Activated CD4-positive, CD25-positive, alpha-beta regulatory T cell (primary cell): ENCODE measurements at places on chromosomes 1 and 21.

GRCh38 chr1:54577612-54578011, 29.6 kb downstream of the ACOT11 start:
- DNase-seq: no peak

- no peak for DNase-seq
Observed at GRCh38 chr21:41839387-41840000, 39.6 kb downstream of the PRDM15 start.

DNA sequence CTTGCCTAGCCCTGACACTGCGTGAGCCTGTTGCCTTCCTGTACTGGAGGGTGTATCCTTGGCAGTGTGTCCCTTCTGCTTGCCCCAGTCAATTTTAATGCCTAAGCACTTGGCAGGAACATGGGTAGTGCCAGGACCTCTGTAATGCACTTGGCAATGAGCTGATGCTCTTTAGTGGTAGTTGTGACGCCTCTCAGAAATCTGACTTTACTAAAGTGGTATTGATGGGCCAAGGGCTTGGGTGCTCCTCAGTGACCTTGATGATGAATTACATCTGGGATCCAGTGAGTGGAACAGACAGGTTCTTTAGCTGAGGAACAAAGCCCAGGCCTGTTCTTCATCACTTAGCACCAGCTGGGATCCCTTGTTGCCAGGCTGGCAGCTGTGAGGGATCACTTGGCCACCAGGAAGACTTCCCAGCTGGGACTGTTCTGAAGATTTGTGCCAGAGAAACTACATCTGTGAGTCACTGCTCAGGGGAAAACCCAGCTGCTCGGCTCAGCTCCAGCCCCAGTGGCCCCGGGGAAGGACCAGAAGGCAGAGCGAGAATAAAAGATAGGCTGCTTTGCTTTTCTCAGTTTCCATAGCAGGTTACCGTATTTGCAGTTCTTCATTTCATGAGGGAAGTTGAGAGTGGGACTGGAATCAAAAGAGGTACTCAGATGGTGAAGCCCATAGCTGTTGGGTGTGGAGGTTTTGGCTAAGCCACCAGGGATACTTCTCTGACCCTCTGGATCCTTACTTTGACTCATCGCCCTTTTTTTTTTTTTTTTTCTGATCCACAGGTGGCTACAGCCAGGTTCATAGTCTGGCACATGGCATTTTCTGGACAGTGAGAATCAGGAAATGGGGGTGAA, 28.5 kb upstream of the KCNA2 start:
- peak; percentile 16 for DNase-seq

DNA sequence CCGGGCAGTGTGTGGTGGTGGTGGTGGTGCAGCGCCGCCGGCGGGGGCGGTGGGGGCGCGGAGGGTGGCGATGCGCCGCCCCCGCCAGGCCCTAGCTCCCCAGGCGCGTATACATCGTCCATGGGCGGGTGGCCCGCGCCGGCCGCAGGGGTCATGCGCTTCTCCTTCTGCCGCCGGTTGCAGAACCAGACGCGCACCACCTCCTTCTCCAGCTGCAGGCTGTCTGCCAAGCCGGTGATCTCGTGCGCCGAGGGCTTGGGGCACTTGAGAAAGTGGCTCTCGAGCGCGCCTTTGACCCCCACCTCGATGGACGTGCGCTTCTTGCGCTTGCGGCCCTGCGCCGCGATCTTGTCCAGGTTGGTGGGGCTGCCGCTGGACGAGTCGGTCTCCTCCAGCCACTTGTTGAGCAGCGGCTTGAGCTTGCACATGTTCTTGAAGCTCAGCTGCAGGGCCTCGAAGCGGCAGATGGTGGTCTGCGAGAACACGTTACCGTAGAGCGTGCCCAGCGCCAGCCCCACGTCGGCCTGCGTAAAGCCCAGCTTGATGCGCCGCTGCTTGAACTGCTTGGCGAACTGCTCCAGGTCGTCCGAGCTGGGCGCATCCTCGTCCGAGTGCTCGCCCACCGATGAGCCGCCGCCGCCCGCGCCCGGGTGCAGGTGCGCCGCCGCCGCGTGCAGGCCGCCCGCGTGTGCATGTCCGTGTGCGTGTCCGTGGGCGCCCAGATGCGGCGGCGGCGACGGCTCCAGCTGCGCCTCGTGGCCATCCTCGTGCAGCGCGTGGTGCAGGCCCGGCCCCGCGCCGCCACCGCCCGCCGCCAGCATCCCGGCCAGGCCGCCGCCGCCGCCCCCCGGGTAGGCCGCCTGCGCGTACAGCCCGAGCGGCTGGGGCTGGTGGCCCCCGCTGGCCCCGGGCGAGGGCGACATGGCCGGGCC, 926 bp downstream of the POU3F1 start:
- no peak for DNase-seq

DNA sequence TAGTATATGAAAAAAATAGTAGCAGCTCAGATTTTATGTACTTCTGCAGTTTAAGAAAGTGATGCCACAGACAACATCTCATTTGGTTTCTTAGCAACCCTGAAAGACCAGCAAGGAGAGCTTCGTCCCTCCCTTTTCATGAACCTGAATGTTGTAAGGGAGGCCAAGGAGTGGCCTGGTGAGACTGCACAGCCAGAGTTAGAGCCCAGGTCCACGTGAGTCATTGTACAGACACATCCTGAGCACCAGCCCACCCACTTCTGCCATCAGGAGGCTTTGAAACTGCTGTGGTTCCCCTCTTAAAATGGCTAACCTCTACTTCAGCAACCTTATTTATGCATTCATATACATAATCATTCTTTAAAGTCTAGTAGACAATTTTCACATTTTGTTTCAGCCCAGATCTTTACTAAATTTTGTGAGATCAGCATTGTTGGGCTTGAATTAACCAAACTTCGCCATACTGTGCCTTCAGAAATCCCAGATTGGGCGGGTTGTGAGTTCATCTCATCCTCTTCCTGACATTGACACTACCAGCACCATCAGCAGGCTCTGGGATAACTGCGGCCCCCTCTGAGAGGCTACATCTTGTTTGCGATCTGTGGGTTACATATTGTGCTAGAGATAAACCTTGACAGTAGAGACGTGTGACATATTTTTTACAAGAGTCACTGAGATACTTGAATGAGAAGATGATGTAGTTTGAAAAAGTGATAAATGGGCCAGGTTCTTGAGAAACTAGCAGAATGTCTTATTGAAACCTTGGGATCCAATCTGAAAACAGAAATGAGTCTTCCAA, 106.7 kb downstream of the CAMTA1 start:
- no peak for DNase-seq

DNA sequence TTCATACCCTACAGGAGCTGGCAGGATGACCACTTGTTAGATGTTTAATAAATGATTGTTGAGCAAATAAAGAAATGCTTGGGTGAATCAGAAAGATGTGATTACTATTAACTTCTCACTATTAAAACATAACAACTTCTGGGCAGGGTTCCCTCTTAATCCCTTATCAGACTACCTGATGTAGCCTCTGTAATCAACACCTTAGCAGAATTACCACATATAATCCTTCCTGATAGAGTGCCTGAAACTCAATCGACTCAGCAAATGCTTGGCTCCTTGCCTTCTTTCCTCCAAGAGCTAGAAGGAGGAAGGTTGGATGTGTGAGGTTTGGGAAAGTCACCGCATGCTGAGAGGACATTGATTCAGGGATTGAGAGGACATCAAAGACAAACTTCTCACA, 34.8 kb upstream of the DSCAM start:
- DNase-seq: no peak

- DNase-seq: no peak
Observed at GRCh38 chr1:176541663-176542062, 78.7 kb downstream of the PAPPA2 start.

- DNase-seq: no peak
Observed at GRCh38 chr21:15152591-15152990, 87.8 kb upstream of the NRIP1 start.

DNA sequence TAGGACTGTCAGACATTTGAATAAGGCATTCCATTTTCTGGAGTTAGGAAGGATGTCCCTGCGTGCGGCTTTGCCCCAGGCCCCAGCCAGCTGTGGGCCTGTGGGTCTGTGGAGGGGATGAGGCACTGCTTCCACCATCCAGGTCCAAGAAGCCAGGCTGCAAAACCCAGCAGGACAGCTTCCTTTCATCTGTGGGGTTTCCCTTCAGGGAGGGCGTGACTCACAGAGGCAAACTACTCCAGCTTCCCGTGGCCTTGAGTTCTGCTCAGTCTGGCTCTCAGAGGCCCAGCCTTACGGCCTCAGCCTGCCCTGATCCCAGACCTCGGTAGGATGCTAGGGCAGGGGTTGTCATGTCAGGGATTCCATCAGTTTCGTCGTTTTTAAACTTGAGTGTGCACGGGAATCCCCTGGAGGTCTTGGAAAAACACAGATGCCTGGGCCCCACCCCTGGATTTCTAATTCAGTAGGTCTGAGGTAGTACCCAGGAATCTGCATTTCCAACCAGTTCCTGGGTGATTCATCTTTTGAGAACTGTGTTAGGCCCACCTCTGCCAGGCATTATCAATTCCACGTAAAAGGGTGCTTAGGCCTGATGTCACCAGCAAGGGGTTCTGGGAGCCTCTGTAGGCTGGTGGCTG, 32.3 kb upstream of the TENT5C start:
- no peak for DNase-seq

DNA sequence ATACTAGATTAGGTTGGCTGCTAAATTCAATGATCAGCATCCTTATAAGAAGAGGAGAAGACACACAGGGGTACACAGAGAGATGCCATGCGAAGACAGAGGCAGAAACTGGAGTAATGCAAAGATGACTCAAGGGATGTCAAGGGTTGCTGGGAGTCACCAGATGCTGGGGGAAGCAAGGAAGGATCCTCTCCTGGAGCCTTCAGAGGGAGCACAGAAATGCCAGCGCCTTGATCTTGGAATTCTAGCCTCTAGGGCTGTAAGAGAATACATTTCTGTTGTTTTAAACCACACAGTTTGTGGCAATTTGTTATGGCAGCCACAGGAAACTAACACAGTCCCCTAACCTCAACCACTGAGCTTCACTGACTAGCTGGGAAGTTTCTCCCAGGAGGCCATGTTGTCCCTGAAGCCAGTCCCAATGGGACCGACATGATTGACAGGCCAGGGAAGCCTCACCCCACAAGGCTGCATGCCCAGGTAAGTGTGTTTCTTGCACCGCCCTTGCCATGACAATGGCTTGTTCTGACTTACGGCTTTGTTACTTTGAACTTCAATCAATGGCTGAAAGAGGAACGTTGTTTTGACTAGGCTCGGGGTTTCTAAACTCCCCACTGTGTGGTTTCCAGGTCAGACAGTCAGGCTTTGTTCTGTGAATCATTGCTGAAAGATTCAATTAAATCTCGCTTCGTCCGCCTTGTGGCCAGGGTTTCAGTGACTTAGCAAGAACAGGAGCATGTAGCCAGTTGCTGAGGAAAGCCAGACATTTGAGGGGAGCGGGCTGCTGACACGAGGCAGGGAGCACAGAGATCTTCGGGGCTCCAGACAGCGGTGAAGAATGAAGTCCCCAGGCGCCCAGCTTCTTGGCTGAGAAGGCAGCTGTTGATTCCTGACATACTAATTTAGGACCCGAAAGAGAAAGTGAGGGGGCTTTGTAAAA, 62.3 kb downstream of the RUNX1 start:
- peak; percentile 55 for DNase-seq

DNA sequence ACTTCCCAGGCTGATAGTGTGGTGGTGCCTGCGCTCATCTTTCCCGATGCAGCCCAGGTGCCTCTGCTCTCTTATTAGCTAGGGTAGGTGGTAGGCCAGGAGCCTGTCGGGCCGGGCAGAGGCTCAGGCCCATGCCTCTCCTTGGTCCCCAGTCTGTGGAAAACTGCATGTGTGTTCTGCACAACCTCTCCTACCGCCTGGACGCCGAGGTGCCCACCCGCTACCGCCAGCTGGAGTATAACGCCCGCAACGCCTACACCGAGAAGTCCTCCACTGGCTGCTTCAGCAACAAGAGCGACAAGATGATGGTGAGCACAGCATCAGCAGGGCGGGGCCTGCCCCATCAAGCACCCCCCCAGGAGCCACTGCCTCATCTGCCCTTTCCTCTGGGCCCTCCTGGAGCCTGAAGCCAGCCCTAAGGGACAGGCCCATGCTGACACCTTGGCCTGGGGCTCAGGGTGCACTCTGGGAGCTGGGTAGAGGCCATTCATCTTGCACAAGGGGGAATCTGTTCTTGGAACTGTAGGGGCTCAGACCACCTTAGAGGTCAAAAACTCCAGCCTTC, 38.6 kb downstream of the PKP1 start:
- no peak for DNase-seq

DNA sequence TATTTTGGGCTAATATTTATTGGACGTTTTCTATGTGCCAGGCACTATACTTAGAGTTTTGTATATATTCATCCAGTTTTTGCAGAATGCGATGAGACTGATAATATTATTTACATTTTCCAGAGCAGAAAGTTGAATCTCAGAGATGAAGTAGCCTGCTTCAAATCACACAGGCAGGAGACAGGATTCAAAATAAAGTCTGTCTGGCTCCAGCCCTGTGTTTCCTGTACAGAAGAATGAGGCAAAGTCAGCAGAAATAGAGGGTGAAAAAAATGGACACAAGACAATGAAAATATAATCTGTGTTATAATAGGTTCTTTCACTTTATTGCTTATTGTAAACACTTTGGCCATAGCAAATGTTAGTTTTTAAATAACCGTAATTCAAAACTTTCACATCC, 107.2 kb downstream of the CYYR1 start:
- no peak for DNase-seq

GRCh38 chr1:117535821-117536220, 70.0 kb upstream of the TENT5C start:
- DNase-seq: no peak

DNA sequence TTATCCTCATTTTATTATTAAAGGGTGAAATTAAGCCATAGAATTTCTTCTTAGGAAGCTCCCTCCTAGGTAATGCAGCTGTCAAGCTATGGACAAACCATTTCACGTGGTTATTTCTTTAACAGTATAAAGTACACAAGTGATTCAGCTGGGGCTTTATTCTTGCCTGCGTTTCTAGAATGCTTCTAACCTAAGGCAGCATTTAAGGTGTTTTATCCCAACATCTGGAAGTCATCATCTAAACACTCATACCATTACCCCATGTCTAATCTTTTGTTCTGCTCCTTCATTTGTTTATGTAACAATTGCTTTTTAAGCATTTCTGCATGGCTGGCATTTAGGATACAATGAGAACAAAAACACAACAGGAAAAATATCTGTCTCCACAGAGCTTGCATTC, 829.2 kb upstream of the ADAMTS5 start:
- no peak for DNase-seq
